ENCODE measurements at places on chromosomes 16 and 17.

GRCh38 chr16:66961914-66962313, 848 bp downstream of the CES3 start:
- DNase-seq, result no peak

GRCh38 chr17:17669580-17670235, 11.6 kb upstream of the RAI1 start:
- no peak for DNase-seq

GRCh38 chr17:75509528-75510258, 5.6 kb downstream of the CASKIN2 start:
- DNase-seq, result no peak

DNA sequence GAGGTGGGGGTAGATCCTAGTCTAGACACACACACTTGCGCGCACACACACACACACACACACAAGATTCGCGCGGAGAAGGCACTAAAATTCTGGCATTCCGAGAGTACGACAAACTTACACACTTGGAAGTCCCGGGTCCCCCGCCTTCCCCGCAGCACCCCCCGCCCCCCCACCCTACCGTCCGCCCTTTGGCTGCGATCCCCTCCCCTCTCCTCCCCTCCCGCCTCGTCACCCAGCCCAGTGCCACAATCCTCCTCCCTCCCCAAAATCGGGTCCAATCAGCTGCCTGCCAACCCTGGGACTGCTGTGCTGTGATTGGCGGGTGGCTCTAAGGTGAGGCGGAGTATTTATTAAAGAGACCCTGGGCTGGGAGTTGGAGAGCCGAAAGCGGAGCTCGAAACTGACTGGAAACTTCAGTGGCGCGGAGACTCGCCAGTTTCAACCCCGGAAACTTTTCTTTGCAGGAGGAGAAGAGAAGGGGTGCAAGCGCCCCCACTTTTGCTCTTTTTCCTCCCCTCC, at the start of gene SOX9:
Gene SOX9 (plus strand): TSS at position 379 of the 522 bp plus-strand sequence. CDS start 372 bp downstream, outside the sequence.
- DNase-seq, result no peak

DNA sequence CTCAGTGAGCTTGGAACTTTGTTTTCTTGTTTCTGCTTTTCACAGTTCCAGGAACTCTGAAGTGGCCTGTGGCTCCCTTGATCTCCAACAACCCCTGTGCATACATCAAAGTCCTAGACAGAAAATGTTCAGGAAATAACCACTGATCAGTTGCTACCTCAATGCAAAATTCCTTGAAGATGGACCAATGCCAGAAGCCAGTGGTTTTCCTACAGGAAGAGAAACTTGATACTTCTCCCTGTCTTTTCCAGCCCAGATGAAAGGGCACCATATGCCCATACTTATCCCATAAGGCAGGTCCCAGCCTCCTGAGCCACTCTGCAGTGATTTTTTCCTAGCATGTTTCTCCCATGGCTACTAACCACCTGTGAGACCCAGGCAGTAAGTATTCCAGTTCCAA, 12.3 kb upstream of the CDRT4 start:
- DNase-seq, result no peak

- DNase-seq, result no peak
Measured at GRCh38 chr17:44083250-44083849, 12.8 kb downstream of the G6PC3 start.

- DNase-seq, result no peak
Measured at GRCh38 chr17:68763562-68763961, 162.4 kb upstream of the FAM20A start.

DNA sequence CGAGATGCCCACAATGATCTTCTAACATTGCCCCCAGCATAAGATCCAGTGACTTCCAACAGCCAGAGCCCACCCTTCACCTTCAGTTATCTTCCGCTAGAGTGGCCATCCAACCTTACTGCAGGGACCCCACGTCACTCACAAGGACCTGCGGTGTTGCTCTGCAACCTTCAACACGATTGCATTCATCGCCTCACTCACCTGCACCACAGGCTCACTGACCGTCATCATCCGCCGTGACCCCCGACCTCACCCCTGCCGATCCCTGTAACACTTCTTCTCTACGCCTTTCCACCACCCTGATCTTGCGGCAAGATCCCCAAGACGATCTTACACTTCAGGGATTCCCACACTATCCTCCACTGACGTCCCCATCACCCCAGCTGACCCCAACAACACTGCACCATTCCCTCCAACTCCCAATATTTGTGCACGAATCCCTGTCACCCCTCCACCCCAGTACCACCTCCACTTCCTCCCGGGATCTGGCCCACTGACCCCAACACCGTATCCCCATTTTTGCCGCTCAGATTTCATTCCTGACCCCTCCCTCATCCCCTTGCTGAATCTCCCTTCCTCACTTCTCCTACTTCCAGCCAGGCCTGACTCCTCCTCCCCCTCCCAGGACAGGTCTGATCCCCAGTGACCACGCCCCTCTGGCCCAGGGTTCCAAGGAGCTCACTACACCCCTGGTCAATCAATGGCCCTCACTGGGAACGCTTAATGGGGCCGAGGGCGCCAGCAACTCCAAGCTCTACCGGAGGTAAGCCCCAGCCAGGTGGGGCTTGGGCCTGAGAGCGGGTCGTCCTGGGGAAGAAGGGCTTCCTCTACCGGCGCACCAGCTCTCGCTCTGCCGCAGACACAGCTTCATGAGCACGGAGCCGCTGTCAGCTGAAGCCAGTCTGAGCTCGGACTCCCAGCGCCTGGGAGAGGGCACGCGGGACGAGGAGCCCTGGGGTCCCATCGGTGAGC, 7.6 kb downstream of the RUNDC3A start:
- no peak for DNase-seq

- no peak for DNase-seq
Measured at GRCh38 chr16:12067714-12068401, 91.3 kb downstream of the SNX29 start.

GRCh38 chr17:62600805-62601204, 26.7 kb upstream of the MRC2 start:
- no peak for DNase-seq

- DNase-seq, result no peak
Measured at GRCh38 chr16:57889522-57889921, 81.4 kb downstream of the CNGB1 start.
